ENCODE measurements at places on chromosomes 13 and 19.

GRCh38 chr19:3826163-3826562, 40.0 kb upstream of the MATK start:
- DNase-seq, result no peak

DNA sequence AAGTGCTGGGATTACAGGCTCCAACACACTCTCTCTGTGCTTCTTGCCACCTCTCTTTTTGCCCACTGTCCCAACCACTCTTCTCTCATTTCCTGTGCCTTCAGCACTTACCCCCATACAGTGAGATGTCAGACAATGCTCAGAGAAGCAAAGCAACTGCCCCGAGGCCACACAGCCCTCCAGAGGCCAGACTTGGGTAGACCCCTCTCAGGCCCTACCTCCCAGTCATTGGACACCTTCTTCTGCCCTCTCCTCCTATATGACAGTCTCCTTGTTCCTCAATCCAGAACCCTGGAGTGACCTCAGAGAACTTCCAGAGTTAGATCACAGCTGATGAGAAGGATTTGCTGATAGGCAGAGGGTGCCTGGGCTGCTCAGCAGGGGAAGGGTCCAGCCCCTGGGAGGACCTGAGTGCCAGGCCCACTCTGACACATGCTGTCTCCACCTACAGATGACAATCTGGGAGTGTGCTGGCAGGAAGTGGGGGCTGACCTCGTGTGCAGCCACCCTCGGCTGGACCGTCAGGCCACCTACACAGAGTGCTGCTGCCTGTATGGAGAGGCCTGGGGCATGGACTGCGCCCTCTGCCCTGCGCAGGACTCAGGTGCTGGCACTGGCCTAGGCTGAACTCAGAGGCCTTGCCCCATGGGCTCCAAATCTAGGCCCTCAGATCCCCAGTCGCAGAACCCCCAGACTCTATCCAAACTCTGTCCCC, 24.4 kb downstream of the LTBP4 start:
- DNase-seq, result no peak

DNA sequence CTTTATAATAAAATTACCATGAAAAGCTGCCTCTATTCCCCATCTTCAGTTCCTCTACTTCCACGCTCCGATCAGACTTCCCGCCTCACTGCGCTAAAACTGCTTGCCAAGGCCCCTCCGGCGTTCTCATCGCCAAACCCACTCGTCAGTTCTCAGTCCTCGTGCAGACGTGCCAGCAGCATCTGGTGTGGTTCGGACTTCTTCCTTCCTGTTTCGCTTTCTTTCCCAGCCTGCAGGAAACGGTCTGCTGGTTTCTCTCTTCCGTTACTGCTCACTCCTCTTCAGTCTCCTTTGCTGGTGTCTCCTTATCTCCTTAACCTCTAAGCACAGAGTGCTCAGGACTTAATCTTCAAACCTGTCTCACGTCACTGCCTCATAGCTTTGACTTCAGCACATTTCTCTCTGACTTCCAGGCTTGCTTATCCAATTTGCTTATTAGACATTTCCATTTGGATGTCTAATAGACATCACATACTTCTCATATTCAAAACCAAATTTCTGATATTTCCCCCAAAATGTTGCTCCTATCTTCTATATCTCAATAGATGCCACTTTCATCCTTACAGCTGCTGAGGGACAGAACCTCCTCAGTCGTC, 40.3 kb downstream of the RCBTB2 start:
- no peak for DNase-seq

- no peak for DNase-seq
Measured at GRCh38 chr13:38980750-38981078, 9.9 kb downstream of the STOML3 start.

GRCh38 chr13:41883147-41883546, 77.8 kb downstream of the VWA8 start:
- DNase-seq, result no peak

- DNase-seq, result no peak
Measured at GRCh38 chr19:55681131-55682092, 6.4 kb downstream of the EPN1 start.

- DNase-seq, result no peak
Measured at GRCh38 chr19:53626976-53627375, 4.8 kb upstream of the DPRX start.

DNA sequence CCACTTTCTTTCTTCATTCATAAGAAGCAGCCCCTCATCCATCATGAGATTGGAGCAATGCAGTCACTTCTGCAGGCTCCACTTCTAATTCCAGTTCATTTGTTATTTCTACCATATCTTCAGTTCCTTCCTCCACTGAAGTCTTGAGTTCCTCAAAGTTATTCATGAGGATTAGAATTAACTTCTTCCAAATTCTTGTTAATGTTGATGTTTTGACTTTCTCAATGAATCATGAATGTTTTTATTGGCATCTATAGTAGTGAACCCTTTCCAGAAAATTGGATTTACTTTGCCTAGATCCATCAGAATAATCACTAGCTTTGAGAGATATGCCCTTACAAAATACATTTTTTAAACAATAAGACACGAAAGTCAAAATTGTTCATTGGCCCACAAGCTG, 2567.7 kb upstream of the PCDH20 start:
- no peak for DNase-seq

DNA sequence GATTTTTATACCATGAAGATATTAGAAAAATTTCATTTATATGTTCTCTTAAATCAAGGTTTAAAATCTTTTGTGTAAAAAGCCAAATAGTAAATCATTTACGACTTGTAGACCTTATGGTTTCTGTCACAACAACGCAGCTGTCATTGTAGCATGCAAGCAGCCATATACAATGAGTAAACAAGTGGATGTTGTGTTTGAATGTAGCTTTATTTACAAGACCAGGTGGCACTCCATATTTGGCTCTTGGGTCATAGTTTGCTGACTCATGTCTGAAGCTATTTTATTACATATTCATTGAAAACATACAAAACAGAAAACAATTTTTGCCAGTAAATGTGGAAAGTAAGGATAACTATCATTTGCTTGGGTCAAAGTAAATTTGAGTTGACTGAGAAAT, 930.8 kb downstream of the SLITRK5 start:
- no peak for DNase-seq

DNA sequence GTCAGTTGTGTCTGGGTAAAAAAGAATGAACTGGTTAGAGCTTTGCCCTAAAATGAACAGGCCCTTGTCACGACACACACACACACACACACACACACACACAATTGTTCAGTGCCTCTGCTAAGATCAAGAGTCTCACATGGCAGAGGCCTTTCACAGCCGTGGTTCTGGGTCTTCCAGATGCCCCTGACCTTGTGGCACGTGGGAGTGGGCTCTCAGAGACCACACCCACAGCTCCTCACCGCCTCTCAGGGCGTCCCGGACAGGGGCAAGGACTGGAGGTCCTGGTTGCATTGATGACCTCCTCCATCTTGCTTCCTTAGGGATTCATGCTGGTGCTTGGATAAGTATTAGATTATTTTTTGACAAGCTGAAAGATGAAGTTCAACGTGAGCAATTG, 101.0 kb downstream of the HSPH1 start:
- DNase-seq, result no peak

DNA sequence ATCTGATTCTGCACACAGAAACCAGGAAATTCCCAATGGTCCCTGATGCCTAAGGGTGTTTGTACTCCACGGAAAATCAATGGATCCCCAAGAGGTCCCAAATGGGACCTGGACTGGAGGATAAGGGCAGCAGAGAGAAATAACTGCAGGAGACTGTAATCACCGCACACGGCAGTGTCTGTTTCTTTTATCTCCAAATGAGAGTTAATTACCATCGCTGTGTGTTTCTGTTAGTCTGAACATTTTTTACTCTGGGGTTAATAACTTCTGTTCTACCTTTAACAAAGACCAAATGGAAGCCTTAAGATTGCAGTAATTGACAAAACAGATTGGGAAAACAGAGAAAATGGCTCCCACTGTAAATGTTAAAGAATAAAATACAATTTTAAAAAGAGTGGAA, 320.9 kb downstream of the DCLK1 start:
- no peak for DNase-seq

DNA sequence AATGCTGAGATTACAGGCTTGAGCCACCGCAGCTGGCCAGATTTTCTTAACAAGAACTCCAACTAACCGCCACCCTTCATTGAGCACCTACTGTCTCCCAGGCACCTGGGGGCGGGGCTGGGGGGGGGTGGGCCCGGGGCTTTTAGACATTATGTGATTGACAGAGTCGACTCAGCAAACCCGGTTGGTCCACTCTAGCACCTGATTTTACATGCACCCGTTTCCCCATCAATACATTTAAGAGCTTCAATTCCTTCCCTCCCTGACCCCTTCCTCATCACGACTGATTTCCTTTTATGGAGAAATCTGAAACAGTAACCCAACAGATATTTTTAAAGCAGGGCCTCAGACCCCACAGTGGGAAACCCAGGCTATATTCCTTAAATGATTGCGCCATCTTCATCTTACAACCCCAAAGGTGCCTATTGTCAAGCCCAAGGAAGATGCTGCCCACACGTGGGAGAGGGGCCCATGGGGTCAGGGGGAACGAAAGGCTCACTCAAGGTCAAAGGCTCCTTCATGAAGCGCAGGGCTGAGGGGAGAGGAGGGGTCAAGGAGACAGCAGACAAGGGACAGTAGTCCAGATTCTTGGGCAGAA, 1.8 kb downstream of the INSR start:
- no peak for DNase-seq

- peak; percentile 90 for DNase-seq
Measured at GRCh38 chr19:6412447-6413091, 12.0 kb downstream of the KHSRP start.

DNA sequence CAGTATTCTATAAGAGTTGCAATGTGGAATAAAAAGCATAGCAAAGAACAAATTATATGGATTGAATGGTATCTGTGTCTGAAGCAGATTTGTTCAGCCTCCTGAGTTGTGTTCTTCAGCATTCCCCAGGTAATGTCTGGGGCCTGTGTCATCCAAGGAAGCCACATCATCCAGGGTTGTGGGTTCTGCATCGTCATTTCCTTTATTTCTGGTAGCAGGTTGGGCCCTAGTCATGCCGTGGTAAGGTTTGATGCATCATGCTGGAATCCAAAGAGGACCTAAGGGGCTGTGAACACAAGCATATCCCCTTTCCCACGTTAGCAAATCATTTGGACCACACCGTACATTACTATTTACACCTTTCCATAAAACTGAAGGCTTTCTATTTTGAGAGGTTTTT, 131.0 kb upstream of the ZNF91 start:
- DNase-seq, result no peak

GRCh38 chr19:29812080-29812880, 489 bp downstream of the CCNE1 start:
- peak; percentile 55 for DNase-seq

DNA sequence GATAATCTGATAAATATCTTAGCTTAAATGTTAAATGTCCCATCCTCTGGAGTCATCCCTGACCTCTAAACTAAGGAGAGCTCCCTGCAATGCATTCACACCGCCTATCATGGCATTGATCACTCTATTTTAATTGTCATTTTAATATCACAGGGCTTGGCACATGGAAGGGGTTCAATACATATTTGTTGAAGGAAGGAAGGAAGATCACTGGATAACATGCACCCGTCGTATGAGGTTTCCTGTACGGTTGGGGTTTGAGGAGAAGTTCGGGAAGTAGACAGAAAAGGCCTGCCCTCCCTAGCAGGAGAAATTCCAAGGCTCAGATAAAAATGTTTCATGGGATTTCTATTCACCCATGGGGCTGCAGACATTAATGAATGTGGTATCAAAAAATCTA, 102.0 kb downstream of the MBNL2 start:
- no peak for DNase-seq

DNA sequence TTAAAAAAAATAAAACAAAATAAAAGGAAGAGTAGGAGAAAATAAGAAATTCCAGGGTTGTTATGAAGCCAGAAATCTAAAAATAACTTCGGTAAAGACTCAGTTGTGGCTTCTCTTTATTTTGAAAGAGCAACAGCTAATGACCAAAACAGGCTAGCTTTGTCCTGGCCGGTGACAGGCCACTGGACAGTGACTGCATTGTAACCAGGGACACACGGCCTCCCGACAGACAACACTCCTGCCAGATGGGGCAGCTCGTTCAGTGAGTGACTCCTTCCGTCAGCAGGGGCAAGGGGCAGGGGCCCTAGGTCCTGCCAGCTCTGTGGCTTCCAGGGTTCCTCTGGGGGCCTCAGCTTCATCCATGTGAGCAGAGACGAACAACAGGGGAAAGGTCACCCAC, 173.4 kb downstream of the KATNAL1 start:
- DNase-seq, result no peak

DNA sequence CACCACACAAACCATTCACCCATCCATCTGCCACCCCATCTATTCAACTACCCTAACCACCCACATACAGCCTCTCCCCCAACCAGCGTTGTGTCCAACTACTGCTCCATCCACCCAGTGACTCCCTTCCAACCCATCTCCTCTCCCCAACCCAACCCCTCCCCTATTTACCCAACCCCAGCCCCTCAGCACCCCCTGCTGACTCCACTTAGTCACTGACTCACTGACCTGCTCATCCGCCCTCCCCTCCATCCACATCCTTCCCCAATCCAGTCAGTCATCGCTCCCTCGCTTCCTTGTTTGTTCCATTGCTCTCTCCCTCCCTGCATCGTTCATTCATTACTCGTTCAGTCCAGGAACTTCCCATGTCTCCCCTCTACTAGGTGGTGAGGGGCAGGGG, 39.2 kb downstream of the KCNC3 start:
- DNase-seq, result no peak

DNA sequence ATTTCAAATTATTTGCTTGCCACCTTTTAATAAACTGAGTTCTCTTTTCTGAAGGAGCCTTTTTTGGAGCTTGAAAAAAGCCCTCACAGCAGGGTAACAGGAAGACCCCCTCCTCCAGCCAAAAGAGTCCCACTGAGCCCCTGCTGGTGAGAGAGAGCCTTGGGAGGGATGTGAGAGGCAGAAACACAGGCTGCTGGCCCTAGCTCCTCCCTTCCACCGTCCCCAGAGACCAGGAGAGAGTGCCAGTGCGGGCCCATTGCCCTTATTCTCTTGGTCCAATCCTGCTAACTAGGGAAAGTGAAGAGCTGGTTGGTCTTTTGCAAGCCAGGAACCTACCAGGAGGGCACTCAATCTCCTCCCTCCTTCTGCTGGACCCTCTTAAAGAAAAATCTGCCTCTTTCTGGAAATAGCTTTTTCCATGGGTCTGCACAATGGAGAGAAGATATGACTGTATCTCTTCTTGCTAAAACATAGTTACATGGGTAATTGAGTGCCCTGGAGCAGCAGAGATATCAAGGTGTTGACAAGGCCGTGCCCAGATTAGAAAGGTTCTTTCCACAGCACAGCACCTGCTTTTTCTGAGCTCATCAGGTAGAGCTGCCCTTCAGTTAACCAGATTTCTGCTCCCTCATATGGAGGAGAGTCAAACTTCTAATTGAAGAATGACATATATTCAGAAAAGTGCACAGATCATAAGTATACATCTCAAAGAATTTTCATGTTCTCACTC, 113.9 kb downstream of the LRCH1 start:
- DNase-seq, result peak; percentile 65

DNA sequence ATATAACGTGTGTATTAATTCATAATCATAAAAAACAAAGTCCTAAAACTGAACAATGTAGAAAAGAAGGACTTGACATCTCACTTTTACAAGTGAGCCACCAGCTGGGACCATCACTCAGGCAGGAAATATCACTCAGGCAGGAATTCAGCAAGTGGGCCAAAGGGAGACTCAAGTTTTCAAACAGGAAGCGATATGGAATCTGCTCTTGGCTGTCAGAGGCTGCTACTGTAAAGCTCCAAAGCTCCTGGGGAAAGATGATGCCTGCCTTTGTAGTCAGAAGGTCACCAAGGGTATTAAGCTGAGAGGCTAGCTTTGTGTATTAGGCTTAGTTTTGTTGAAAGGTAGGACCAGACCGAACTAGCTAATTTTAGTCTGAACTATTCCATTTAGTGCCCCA, 5.5 kb upstream of the AKAP11 start:
- no peak for DNase-seq

- DNase-seq, result no peak
Measured at GRCh38 chr13:97068151-97068550, 73.9 kb upstream of the OXGR1 start.
